ENCODE measurements at places on chromosomes 3 and 15. TPM values are rescaled to one million over a fixed set of nuclear protein-coding genes. Genes with fewer than 3 reads are reported as not detected.

LIPC gene
- 0.37 TPM for total RNA-seq

GPR149 gene
- total RNA-seq = not detected

HEMK1 gene
- total RNA-seq = 30.0 TPM

KLHL40 gene
- not detected for total RNA-seq

LMCD1 gene
- total RNA-seq = 35.6 TPM

RASL12 gene
- 4.1 TPM for total RNA-seq

AGBL1 gene
- total RNA-seq = not detected

AHSG gene
- not detected for total RNA-seq

TRNT1 gene
- total RNA-seq = 32.9 TPM

VGLL3 gene
- 11.2 TPM for total RNA-seq

MYLK gene
- total RNA-seq = 611 TPM

GPR176 gene
- 135 TPM for total RNA-seq

Data from uterine smooth muscle cell (primary cell).